ENCODE measurements at places on chromosomes 6 and 20.

- DNase-seq = no peak
These were observed 454.9 kb downstream of the C6orf118 start for GRCh38 chr6:164854526-164854925.

DNA sequence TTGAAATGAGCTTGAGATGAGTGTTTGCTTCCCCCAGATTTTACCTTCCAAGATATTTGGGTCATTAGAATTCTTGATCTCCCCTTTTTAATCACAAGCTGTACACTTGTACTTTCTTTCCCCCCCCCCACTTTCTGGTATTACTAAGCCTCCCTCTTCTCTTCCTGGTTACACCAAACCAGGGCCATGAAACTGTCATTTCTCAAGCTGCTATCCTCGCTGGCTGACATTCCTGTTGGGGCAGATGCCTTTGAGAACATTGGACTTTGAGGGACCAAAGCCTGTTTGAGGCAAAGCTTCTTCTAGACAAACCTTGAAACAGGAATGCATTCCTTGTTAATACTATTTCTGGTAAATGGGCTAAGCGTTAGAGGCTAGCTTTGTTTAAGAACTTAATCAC lies 32.3 kb upstream of the MAP3K7 start:
- no peak for DNase-seq

DNA sequence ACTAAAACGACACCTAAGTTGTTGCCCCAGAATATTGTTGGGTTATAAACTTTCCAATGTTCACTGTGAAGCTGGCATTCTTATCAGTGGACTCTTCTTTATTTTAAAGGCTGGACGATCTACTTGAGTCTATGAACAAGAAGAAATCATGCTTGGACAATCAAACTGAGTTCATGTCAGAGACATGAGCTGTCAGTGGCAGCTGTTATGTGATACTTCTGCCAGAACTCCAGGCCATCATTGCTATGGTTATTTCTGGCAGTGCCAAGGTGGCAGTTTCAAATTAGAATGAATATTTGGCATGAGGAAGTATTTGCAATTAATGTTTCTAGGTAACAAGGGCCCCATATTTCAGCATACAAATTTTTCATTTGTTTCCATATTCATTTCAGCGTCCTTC lies 417.3 kb downstream of the LMBRD1 start:
- DNase-seq = no peak

DNA sequence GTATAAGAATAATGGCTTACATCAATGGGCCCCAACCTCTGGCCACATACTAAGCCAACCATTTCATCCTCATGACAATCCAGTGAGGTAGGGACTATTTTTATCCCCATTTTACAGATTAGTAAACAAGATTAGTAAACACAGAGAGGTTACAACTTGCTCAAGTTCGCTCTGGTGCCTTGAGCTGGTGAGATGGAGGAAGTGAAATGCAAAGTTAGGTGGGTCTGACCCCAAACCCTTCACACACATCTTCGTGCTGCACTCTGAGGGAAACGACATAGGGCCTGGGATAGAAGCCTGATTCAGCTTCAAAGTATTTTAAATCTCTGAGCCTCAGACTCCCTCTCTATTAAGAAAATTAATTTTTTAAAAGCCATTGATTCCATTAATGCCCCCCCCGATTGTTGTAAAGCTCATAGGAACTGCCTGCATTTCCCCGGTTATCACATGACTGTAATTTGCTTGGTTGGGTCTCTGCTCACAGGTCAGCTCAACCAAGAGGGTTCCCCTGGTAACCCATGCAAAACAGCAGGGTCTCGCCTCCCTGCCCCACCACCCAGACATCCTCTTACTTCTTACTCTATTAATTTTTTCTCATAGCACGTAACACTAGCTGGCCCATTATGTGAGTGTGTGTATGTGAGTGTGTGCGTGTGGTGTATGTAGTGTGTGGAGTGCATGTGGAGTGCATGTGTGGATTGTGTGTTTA lies 221.2 kb downstream of the MAFB start:
- no peak for DNase-seq

- DNase-seq = no peak
These were observed 222.1 kb upstream of the ARID1B start for GRCh38 chr6:156555116-156555515.

DNA sequence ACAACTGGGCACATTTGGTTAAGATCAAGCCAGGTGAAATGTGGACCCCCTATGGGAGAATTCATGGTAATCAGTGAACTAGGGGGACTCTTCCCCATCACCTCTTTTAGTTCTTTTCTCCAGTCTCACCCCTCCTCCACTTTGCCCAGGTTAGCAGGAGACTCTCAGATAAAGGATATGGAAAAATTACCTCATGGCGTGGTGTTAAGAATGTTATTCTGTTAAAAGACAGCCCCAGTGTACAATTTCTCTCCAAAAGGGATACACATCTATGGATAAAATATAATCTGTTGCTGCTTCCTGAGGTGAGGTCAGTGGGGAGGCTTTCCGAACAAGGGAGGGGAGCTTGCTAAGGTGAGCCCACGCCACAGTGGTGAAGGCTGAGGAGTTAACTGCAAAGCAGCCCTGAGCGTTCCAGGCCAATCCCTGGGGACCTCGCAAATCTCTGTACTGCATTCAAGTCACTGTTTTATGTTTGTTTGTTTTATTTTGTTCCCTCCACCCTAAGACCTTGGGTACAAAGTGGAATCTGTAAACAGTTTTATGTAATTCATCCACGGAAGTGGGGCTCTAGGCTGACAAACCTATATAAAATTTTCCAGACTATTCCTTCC lies 52.0 kb downstream of the ADGRF1 start:
- DNase-seq = no peak

DNA sequence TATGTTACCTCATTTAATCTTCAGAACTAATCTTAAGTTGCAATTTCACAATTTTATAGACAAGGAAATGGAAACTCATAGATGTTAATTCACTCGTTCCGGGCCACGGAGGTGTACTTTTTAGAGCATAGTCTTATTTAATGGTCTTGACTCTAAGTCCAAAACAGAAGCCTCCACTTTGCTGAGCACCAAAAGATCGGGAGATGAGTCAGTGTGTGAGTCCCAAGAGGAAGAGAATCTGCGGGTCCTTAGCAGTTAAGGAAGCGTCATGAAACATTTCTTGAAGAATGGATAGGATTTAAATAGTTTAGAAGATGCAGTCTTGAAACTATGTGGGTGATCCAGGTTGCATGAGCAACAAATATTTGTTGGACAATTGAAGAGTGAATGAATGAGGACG lies 231.8 kb upstream of the QKI start:
- DNase-seq = no peak

GRCh38 chr6:156955494-156956183 lies 178.5 kb downstream of the ARID1B start:
- no peak for DNase-seq

DNA sequence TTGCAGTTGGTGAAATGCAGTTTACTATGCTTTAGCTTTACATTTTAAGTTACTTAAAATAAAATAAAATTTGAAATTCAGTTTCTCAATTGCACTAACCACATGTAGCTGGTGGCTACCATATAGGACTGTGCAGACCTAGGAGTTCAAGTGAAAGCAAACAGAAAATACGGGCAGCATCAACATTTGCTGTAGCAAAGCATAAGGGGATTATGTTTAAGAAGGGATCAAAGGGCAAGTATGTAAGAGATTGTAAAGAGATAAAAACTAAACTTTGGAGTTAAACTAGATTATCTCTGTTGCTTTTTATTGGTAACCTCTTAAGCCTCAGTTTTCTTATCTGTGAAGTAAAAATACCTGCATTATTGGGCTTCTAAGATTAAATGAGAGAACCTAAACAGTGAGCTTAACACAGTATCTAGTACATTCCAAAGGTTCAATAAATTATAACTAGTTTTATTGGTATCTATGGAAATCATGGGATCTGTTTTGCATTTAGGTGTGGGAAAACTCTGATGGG lies 81.2 kb downstream of the SPTLC3 start:
- DNase-seq = no peak

- no peak for DNase-seq
These were observed 28.1 kb downstream of the PYGB start for GRCh38 chr20:25275813-25276532.

DNA sequence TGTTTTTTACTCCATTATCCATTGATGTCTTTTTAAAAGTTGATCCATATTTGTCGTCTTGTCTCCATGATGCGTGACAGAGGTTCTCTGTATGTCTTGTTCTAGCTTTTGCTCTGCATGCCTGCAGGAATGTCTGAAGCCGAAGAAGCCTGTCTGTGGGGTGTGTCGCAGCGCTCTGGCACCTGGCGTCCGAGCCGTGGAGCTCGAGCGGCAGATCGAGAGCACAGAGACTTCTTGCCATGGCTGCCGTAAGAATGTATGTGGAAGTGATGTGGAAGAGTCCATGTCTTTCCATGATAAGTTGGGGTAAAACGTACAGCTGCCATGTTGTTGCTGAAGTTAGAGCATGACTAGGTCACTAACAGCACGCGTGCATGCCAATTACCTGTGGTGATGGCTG lies 5.3 kb downstream of the RNF114 start:
- no peak for DNase-seq

- no peak for DNase-seq
These were observed 30.4 kb downstream of the AFDN start for GRCh38 chr6:167856999-167857660.

DNA sequence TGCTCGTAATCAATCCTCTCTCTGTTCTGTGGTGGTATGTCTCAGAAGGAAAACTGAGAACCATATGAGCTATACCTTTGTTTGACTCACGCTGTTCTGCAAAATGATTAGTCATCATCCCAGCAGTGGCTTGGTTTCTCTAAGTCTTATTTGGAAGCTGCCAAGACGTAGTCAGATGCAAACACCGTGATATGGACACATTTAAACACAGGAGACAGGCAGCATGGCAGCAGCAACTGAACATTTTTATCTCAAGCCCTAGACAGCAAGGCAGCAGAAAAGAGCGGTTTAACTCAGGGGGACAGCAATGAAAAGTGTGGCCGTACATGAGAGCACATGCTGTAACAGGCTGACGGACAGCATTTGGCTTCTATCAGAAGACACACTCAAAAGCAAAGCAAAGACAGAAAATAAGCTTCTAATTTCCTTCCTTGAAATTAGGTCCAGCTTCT lies 1295.1 kb downstream of the EPHA7 start:
- DNase-seq = no peak

- DNase-seq = no peak
These were observed 531.9 kb upstream of the MAN1A1 start for GRCh38 chr6:119881416-119881815.

DNA sequence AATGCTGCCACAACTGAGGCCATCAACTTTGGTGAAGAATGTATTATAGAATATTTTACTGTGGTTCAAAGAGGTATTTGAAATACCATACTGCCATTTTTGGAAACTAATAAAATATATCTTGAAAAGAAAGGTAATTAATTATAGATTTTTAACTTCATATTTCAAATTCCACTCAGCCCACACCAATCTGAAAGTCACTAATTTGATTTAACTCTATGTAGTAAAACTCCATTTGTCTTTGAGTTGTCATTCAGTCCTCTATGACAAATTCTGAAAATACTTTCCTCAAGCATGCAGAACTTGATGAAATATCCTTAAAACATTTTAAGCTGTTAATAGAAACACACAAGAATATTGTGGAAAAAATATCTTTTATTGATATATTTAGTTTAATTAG lies 1196.7 kb upstream of the CITED2 start:
- no peak for DNase-seq

GRCh38 chr6:56450882-56451739 lies 191.6 kb downstream of the DST start:
- no peak for DNase-seq

GRCh38 chr6:36927691-36928546 lies 26.6 kb upstream of the PI16 start:
- DNase-seq = no peak

DNA sequence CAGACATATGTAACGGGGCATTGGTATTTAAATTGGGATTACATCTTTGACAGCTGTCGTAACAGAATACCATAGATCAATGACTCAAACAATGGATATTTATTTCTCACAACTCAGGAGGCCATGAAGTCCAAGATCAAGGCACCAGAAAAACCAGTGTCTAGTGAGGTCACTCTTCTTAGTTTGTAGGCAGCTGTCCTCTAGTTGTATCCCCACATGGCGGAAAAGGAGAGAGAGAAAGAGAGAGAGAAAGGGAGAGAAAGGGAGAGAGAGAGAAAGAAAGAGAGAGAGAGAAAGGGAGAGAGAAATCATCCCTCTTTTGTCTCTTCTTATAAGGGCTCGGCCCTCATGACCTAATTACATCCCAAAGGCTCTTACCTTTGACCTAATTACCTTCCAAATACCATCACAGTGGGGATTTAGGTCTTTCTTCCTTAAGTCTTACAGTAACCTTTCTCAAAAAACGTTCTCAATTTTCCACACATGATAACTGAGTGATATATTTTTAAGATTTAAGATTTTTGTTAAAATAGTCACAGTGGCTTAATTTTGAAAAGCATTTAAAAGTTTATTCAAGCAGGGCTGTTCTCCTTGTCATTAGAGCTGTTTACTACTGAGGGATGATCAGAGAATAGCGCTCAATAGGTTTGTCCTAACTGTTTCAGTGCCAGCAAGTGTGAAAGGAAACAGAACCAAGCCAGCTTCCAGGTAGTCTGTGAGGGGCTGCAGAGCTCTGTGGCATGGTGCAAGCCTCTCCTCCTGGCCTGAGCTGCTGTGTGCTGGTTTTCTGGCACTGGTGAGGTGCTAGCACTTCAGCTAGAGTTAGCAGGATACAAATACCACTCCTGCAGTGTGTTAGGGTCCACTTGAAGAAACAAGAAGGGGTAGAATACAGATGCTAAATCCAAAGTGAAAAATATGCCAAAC lies 79.0 kb downstream of the IMPG1 start:
- no peak for DNase-seq

GRCh38 chr20:64159711-64160110 lies 4.5 kb upstream of the MYT1 start:
- no peak for DNase-seq

GRCh38 chr6:46876126-46876525 lies 45.6 kb downstream of the ADGRF5 start:
- DNase-seq = no peak

DNA sequence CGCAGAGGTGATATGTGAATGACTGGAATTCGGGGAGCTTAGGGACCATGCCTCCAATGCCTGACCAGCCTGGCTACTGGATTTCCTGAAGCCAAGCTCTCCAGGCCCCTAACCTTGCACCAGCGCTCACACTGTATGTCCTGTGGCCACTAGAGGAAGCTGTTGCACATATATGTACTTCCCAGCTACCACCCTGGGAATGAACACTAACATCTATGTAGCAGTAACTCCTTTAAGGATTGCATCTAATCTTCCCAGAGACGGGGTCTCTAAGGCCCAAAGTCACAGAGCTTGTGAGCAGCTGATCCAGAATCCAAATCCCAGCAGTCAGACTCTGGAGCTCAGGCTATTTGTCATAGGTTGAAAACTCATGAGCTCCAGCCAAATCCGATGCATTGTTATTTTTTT lies 20.4 kb upstream of the BPIFB1 start:
- peak; percentile 58 for DNase-seq

DNA sequence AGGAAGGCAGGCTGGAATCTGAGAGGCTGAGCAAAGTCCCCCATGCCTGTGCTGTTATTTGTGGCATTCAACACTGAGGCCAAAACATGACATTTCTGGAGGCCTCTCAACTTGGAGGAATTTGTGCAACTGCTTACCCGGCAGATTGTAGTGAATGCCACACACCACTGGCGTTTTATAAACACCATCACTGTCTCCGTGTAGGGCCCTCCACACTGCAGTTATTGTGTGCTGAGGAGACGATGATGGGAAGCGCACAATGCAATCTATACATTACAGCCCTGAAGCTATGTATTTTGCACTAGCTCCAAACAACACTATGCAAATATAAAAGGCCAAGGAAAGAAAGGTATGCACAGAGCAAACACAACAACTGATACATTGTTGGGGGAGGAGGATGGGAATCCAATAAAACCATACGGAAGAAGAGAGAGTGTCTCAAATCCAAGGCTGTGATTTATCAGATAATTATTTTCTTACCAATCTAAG lies 106.5 kb downstream of the SMLR1 start:
- DNase-seq = no peak

GRCh38 chr6:107654764-107655163 lies 164.8 kb downstream of the SOBP start:
- no peak for DNase-seq

All from hypothalamus (tissue), 51 donors.